ENCODE measurements at places on chromosomes 1 and 21.

GRCh38 chr1:248752161-248753028 is 3.2 kb downstream of the LYPD8 start:
- no peak for DNase-seq

DNA sequence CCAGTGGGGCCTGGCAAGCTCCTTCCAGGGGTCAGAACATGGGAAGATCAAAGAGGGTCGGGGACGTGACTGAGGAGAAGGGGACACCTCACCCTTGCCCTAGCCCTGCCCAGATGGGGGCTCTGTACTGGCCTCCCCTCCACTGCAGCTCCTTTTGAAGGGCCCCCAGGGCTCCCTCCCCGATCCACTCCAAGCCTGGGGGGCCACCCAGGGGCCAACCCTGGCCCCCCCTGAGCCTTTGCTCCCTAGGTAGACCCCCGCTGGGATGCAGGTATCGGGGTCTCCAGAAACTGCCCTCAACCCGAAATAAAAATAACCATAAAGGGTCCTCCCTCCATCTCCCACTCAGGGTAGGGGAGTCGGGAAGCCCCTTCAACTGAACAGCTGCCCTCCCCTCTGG is 37.4 kb upstream of the FAM131C start:
- no peak for DNase-seq

GRCh38 chr1:204045430-204045829 is 27.5 kb upstream of the SOX13 start:
- no peak for DNase-seq

GRCh38 chr1:48402599-48402998 is 69.4 kb downstream of the SPATA6 start:
- DNase-seq, result no peak

DNA sequence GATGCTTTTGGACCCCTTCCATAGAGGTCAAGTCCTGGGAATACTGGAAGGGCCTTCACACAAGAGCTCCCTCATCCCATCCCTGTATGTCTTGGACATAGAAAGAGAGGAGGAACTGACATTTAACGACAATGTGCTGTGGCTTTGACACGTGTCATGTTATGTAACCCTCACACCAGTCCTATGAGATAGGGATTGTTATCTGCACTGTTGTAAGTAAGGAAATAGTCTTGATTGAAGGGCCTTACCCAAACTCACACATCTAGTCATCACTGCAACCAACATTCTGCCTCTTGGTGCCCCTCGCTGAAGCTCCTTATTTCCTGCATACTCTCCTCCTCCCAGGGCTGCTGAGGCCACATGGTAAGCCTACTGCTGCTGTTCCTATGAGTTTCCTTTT is 63.7 kb upstream of the ANGPTL1 start:
- no peak for DNase-seq

DNA sequence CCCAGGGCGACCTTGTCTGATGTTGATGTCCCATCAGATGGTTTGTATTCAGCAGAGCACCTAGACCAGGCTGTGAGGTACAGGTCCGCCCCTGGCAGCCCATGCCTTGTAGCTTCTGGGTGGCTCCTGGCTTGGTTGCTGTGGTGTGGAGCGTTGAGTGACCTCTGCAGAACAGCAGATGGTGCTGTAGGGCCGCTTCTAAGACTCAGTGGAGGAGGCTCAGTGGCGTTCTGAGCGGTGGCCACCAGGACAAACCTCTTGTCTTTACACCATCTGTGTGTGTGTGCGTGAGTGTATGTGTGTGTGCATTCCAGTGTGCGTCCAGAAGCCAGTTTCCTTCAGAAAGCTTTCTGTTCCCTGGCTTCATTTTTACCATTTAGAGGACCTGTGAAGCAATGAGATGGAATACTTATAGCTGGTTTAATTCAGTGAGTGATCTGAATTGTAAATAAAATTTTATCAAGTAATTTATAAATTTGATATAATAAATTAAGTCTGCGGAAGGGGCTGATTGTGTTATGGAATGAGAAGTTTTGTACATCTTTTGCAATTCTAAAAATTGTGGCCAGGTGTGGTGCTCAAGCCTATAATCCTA is 66.1 kb downstream of the ADARB1 start:
- DNase-seq, result peak; percentile 74

DNA sequence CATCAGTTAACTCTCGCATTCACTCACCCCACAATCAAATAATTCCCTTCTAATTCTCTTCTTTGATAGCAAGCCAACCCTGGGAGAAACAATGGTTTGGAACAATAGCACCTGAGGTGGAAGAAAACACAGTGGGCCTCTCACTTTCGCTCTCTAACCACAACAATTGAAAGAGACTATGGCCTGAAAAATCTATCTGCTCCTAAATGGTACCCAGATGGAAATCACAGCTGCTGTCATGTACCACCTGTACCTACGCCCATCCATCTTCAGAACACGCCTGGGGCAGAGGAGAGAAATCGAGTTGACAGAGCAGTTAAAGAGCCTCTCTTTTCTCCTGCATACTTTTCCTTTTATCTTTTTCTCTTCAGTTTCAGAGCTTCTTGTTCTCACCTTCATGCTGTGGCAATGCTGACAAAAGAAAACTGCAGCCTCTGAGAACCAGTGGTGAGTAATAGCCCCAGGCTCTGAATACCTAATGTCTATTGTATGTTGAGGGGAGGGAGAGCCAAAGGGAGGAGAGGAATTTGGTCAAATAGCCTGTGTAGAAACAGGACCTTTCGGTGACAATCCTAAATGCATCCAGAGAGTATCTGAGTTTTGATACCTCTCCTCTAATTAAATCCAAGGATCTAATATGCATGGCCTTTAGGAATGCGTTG is 57.7 kb downstream of the ZC3H11B start:
- DNase-seq, result no peak

DNA sequence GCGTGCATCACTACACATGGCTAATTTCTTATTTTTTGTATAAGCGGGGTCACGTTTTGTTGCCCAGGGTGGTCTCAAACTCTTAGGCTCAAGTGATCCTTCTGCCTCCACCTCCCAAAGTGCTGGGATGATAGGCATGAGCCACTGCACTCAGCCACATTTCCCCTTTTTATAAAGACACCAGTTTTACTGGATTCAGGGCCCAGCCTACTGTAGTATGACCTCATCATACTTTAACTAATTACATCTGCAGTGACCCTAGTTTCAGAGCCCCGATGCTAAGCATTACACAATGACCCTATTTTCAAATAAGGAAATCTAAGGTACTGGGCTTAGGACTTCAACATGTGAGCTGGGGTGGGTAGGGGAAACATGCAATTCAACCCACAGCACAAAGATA is 31.8 kb upstream of the ENAH start:
- DNase-seq, result no peak

GRCh38 chr1:183185941-183186490 is at the start of gene LAMC2:
TSS of gene LAMC2 (plus strand) at chr1:183186264. CDS start at chr1:183186353, 89 bp downstream.
- DNase-seq, result peak; percentile 68

DNA sequence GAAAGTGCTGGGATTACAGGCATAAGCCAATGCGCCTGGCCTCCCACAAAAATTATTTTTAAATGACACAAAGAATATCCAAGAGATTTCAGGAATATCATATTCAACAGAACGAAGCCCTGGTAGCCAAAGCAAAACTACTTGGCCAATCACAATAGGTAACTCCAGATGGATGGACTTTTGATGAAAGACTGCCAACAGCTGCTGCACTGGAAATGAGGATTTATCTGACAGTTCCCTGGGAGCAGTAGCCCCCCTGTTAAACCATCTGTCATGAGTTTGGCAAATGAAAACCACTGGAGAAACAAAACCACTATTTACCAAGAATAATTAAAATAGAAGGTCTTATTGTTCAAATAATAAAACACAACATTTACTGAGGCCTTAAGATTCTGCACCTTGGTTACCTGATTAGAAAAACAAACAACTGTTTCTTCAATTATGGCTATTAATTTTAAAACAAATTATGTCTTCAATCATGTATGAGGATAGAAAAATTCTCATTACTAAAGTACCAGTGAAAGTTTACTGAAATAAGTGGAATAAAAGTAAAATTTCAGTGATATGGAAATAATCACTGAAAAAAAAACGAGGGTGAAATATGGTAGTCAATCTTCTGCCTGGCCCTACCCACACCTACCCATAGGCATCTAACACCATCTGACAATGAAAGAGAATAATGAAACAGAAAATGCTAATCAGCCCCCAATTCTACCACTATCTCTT is 34.3 kb upstream of the PSMG1 start:
- DNase-seq, result no peak

GRCh38 chr1:232353001-232353400 is 276.9 kb downstream of the SIPA1L2 start:
- DNase-seq, result no peak

DNA sequence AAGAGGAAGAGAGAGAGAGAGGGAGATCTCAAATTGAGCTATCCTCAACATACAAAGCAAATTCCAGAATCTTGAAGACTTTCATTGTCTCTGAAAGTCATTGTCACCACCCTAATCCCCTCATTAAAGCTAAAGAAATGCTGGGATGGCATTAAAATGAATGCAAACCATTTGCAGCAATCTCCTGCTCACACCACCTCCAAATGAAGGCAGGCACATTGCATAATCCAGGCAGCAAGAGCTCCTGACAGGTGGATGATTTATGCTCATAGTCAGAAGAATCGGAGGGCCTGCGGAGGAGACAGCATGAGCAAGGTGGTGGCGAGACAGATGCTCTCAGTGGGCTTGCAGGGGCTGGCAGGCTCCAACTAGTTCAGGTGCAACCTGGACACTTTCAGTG is 90.2 kb downstream of the ESRRG start:
- no peak for DNase-seq

DNA sequence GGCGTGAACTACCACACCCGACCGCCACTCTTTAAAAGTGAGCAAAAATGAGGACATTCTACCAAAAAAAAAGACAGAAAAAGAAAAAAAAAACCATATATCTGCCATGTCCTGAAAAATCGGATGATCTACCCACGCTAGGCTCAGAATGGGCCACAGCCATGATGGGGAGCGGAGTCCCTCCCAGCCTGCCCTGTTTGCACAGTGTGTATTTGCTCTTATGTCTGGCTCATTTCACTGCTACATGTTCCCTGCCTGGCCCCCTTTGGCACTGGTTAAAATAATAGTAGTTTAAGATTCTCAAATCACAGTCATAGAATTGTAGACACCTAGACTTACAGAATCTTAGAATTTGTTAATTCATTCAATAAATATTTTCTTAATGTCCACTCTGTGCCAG is 121.9 kb downstream of the PTPRU start:
- DNase-seq, result no peak

- DNase-seq, result peak; percentile 68
Observed at GRCh38 chr1:1291548-1292441, 11.6 kb downstream of the SCNN1D start.

GRCh38 chr1:172531412-172532182 is 1.4 kb upstream of the SUCO start:
- no peak for DNase-seq

DNA sequence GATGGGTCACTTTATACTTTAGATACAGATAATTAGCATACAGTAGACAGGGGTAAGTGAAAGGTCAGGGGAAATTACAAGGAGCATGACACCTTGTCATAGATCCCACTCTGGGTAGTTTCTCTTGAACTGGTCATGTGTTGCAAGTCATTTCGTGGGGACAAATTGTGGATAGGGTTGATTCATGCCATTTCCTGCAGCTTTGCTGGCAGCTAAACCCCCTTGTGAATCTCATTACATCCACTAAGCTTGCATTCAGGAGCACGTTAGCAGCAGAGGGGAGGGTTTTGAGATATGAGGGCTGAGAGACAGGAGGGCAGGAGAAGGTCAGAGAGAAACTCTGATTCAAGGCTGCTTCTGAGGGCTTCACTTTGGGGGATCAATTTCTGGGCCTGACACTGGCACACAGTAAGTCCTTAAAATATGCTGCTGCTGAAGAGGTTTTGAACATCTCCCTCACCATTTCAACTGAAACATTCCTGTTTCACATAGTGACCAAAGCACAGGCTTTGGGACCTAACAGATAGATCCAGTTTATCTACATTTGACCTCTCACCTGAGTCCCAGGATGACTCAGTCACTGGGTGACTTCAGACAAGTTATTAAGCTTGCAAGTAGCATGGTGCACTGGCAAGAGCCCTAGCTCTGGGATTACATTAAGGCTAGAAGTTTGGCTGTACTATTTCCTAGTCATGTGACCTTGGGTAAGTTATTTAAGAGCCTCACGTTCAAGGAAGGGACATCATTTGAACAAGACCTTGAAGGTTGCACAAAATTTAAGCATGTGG is 206.0 kb upstream of the USP24 start:
- no peak for DNase-seq

DNA sequence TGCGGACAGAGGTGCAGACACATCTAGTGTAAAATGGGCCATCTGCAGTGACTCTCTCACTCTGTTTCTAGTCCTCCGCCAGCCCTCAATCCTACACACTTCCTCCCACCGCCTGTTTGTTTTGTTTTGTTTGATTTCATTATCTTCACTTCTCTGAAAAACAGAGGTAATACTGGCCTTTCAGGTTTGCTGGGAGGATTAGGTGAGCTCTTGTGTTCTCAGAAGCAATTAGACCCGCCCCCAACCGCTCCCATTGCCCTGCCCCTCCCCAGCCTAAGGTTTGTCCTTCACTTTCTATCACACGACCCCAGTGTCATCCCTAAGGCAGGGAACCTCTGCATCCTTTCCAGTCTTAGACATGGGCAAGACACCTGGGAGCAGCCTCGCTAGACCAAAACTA is 43.2 kb upstream of the TACSTD2 start:
- no peak for DNase-seq

DNA sequence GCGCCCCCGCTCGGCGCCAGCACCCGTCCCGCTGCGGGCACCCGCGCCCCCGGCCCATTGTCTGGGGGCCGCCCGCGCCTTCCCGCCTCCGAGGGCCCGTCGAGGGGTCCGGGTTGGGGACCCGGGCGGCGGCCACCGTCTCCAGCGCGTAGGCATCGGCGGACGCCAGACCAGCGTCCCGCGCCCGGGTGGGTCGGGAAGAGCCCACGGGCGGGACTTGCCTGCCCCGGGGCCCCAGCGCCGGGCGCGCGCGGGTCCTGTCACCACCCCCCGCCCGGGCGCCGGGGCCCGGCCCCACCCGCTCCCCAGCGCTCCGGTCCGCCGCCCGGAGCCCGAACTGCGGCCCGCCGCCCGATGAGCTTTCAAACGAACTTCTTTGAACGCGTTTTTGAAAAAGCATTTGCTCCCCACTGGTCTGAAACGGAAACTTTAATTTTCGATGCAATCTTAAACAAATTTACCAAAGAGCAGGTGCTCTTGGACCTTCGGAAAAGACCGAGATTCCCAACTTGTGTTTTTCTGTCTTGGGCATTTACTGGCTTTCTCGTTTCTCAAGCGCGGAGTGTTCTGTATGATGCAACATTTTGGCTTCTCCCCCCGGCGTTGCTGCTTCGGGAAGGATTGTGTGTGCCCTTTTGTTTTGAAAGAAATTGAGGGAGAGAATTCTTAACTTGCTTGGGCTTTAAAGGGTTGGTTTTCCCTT is 615 bp downstream of the CLIC4 start:
- peak; percentile 84 for DNase-seq
